ENCODE measurements at places on chromosomes 6 and 20.

DNA sequence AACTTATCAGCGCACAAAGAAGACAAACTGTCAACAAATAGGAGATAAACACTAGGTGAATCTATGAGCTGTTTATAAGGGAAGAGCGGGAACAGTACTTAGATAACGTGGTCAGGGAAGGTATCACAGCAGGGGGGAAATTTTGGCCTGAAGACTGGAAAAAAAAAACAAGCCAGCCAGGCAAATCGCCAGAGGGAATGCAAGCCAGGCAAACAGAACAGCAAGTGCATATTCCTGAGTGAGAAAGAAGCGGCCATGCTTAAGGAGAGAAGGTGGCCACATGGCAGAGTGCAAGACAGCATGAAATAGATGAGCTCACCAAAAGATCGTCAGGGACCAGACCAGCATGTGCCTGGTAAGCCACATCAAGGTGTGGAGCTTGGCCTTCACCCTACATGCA, 466.5 kb upstream of the ARID1B start:
- DNase-seq, result no peak

DNA sequence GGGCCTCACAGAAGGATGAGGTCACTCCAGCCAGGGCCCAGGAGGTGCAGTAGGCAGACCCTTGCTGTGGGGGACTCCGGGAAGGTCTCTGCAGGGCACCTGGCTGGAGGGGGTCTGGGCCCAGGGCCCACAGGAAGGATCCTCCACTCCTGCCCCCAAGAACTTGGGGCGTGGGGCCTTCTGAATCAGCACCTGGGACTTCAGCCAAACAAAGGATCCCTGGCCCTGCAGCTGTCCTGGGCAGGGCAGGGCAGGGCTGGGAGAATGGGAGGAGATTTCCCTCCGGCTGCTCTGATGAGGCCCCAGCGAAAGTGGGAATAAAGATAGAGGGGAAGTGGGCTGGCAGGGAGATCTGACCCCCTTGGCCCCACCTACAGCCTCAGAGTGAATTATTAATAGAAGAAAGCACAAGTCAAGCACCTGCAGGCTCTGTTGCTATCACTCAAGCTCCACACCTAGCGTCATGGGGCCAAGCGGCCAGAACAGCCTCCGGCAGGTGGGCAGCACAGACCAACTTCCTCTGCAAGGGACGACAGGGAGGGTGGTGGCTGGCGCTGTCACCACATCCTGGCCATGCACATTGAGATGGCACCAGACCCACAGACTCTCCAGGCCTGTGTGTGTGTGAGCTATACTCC, 61.6 kb upstream of the MRPS10 start:
- no peak for DNase-seq

- no peak for DNase-seq
Measured at GRCh38 chr20:19025430-19026120, 186.9 kb upstream of the SLC24A3 start.

DNA sequence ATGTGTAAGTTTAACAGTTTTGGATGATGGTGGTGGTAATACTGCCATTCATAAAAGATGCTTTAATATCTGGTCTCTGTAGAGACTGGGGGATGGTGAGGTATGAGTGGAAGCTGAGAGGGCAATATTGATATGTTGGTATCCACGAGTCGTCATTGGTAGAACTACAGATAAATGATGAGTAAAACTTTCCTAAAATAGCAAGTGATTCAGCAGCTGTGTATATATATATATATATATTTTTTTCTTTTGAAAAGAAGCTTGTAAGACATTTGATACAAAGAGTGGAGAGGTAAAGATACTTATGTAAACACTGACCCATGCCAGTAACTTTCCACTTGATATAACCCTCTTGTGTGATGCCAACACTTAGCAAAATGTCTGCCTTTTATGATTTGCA, 41.7 kb upstream of the CITED2 start:
- no peak for DNase-seq

GRCh38 chr6:106160189-106160588, 74.1 kb downstream of the PRDM1 start:
- DNase-seq, result no peak

DNA sequence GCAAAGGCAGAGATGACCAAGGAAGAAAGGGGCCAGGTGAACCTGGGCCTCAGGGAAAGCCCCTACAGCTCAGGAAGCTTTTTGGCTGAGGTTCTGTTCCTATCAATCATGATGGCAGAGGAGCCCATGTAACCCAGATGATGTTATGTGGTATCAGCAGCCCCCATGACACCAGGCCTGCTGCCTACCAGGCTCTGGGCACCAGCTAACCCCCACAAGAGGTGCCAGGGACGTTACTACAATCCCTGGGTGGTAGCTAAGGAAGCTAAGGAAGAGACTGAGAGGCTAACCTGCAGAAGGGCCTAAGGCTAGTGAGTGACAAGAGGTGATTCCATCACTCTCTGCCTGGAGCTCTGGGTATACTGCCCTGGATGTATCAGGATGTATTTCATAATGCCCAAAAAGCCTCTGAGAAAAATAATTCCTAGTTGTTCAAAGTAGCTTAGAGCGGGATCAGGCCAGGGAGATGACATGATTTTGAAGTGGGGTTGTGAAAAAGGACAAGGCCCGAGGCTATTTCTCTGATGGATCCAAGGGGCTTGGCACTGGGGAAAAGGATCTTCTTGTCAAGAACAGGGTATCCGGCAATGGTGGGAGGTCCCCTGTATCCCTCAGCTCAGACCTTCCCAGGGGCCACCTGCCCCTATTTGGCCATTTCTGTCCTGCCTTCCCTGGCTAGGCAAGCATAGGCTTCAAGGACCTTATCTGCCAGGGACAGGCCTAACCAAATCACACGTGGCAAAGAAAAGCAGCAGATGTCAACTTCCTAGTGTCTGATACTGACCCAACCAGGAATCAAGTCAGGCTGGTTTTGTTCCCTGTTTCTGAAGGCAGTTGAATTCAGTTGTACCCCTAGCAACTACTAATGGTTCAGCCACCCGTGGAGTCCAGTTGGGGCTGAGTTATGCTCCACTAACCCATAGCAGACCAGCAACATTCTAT, 41.3 kb downstream of the PANK2 start:
- no peak for DNase-seq

GRCh38 chr6:128882991-128883611, at the start of gene LAMA2:
Gene LAMA2 (plus strand): TSS chr6:128883138. CDS start chr6:128883246, 108 bp downstream.
- no peak for DNase-seq

DNA sequence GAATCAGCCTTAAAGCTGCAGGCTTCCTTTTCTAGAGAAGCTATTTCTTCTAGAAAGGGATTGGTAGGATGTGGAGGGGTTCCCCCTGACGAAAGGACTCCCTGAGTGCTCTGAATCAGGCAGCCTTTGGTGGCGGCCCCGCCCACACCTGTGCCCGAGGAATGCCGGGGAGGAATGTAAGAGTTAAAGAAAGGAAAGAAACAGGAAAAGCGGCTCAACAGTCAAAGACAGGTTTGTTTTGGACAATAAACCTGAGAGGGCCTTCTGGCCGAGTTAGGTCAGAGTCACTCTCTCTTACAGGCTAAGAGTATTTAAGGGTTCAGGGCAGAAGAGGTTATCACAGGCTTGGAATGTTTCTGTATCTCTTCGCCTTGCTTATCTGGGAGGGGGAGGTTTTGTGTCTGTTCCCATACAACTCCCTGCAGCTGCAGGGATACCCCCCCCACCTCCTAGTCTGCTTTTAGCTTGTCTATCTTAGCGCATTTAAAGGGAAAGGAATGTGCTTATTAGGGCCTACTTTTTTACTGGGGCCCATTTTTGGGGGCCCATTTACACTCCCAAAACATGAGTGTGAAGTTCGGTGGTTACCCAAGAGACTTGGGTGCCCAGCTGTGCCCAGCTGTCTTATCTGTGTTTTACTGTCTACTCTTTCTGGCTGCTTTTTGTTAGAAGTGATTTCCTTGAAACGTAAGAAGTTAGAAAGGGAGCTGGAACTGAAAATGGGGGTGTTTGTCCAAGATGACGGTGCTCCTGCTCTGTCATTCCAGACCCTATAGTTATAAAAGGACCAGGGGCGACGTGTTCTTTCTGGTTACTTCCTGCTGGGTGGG, 32.8 kb downstream of the DYNLT1 start:
- DNase-seq, result no peak

GRCh38 chr6:139909992-139910391, 535.5 kb upstream of the CITED2 start:
- no peak for DNase-seq

- no peak for DNase-seq
Measured at GRCh38 chr20:25372584-25373336, 17.9 kb downstream of the ABHD12 start.

DNA sequence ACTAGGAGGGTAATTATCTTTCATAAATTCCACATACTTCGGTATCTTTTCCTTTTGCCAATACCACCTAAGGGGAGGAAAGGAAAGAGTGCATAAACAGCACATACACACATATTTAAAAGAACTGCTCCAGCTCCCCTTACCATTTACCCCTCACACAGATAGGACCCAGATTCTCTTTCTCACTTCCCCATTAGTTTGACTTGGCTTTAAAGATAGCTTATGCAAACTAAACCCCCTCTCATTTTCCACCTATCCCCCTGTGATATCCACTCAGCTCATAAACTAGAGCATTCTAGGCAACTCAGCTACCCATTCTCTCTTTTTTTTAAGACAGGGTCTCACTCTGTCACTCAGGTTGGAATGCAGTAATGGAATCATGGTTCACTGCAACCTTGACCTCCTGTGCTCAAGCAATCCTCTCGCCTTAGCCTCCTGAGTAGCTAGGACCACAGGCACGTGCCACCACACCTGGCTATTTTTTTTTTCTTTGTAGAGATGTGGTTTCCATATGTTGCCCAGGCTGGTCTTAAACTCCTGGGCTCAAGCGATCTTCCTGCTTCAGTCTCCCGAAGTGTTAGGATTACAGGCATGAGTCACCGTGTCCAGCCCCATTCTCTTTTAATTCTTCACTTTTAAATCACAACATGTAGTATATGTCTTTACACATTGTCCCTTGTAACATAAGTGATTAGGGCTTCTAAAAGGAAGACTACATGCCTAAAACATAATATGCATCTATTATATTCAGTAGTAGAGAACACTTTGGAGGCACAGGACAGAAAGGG, 4.0 kb downstream of the FUCA2 start:
- no peak for DNase-seq

DNA sequence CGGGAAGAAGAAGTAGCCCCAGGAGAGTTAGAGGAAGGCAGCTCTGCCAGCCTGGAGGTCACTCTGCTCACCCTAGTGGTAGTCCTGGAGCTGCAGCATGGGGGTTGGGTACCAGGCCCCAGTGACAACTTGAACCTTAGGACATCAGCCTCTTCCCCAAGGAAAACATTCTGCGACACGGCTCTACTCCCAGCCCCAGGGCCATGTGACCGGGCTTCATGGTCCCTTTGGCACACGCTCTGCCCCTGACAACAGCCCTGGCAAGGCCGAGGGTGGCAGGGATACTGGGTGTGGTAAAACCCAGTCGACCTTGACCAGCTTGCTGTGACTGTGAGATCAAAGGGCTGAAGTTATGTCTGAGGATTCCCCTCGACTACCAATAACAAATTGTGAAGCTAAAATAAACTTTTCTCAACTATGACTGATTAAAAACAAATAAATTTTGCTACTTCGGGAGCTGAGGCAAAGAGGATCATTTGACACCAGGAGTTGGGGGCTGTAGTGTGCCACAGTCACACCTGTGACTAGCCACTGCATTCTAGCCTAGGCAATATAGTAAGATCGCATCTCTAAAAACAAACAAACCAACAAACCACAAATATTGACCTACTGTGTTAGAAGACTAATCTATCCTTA, 24.4 kb upstream of the ARID1B start:
- peak; percentile 39 for DNase-seq

GRCh38 chr6:151412909-151413308, 21.6 kb upstream of the ZBTB2 start:
- no peak for DNase-seq

GRCh38 chr6:26103141-26103769, 16.0 kb downstream of the HFE start:
- no peak for DNase-seq

DNA sequence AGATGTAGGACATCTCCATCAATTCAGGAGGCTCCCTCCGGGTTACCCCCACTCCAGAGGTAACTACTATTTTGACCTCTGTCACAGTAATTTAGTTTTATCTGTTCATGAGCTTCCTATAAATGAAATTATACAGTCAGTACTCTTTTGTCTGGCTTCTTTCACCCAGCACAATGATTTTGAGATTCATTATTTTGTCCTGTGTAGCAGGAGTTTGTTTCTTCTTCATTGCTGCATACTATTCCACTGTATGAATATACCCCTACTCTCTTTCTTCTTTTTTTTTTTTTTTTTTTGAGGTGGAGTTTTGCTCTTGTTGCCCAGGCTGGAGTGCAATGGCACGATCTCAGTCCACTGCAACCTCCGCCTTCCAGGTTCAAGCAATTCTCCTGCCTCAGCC, 11.8 kb upstream of the AP5S1 start:
- DNase-seq, result no peak

DNA sequence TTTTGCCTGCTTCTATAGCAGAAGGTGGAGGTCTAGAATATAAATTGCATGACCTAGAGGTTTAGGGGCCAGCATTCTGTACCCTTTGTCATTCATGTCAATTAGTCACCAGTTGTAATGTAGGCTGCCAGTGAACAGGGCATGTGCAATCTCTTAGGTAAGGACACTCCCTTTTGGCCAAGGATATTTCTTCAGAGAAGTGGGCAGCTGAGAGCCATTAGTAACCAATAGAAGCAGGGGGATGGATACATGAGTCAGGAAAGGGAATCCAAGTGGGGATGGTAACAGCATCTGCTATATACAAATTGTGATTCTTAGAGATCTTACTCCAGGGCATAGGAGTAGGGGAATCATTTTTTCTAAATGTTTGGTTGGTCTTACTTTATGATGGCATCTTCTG, 494.2 kb upstream of the JAG1 start:
- no peak for DNase-seq

GRCh38 chr6:14165091-14165490, 47.5 kb downstream of the CD83 start:
- no peak for DNase-seq

GRCh38 chr6:37239950-37240713, 17.4 kb upstream of the TBC1D22B start:
- DNase-seq, result peak; percentile 68

Data from GM20000 (cell line).